Right lung (tissue), 10 donors: ENCODE measurements at places on chromosomes 12 and 14.

- no peak for DNase-seq
Measured at GRCh38 chr14:53174918-53175317, 21.8 kb upstream of the DDHD1 start.

GRCh38 chr12:71636704-71637115 is 26.9 kb downstream of the ZFC3H1 start:
- DNase-seq: peak; percentile 13

GRCh38 chr12:42871816-42872215 is 282.3 kb upstream of the PRICKLE1 start:
- DNase-seq: no peak

GRCh38 chr14:90213099-90213748 is 43.1 kb upstream of the PSMC1 start:
- DNase-seq: no peak

DNA sequence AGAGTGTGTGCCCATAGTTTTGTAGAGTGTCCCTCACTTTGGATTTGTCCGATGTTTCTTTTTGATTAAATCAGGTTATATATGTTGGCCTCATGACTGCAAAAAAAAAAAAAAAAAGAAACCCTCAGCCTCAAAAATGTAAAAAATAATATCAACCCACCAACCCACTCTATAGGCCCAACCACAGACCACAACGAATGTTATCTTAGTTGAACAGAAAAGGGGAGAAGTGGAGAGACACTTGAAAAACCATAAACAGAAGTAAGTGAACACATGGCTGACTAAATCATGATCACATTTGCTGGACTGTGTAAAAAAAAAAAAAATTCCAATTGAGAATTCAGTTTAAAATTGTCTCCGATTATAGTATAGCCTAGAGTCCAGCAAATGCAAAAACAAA is 45.5 kb upstream of the ST8SIA1 start:
- DNase-seq: no peak

DNA sequence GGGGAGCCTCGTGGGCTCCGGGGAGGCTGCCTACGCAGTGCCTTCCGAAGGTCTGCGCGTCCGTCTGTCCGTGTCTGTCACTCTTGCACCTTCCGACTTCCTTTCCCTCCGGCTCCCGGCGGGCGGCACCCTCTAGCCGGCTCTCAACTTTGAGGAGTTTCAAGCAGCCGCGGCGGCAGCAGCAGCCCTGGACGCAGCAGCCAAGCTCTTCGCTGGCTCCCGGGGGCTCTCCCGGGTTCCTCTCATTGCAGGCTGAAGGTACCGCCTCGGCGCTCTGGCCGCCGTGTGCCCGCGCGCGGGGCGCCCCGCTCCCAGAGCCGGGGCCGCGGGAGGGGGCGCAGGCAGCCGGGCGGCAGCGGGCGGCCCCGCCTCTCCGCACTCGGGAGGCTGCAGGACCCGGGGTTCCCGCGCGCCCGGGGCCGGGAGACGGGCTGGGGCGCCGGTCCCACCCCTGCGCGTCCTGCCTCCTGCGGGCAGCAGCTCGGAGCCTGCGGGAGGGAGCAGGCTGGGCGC is at the start of the genes AMIGO2 and PCED1B:
AMIGO2 (minus strand) TSS at position 492 of the 513 bp plus-strand sequence. CDS start 957 bp downstream, outside the sequence.
PCED1B (plus strand) TSS at position 154 of the 513 bp plus-strand sequence. CDS start 155,443 bp downstream, outside the sequence.
- no peak for DNase-seq

- no peak for DNase-seq
Measured at GRCh38 chr14:80356413-80356812, 145.1 kb upstream of the DIO2 start.

DNA sequence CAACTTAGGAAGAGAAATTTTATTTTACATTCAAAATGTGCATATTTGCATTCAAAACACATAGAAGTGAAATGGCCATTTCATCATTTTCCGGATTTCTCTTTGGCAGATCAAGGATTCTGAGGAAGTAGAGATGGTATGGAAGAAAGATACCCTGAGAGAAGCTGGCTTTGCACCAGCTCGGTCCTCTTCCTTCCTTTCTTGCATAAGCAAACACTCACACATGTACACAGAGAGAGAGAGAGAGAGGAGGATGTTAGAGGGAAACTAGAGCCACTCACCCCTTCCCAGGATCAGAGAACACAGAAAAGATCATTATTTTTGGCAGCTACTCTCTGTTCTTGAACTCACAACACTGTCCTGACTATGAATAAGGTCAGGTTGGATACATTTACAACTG is 15.6 kb upstream of the PLEKHD1 start:
- DNase-seq: no peak
